ENCODE measurements at places on chromosomes 13 and 19.

GRCh38 chr19:1068009-1069001, 1.3 kb downstream of the ARHGAP45 start:
- DNase-seq = no peak

GRCh38 chr13:93286047-93286446, 59.4 kb downstream of the GPC6 start:
- no peak for DNase-seq

DNA sequence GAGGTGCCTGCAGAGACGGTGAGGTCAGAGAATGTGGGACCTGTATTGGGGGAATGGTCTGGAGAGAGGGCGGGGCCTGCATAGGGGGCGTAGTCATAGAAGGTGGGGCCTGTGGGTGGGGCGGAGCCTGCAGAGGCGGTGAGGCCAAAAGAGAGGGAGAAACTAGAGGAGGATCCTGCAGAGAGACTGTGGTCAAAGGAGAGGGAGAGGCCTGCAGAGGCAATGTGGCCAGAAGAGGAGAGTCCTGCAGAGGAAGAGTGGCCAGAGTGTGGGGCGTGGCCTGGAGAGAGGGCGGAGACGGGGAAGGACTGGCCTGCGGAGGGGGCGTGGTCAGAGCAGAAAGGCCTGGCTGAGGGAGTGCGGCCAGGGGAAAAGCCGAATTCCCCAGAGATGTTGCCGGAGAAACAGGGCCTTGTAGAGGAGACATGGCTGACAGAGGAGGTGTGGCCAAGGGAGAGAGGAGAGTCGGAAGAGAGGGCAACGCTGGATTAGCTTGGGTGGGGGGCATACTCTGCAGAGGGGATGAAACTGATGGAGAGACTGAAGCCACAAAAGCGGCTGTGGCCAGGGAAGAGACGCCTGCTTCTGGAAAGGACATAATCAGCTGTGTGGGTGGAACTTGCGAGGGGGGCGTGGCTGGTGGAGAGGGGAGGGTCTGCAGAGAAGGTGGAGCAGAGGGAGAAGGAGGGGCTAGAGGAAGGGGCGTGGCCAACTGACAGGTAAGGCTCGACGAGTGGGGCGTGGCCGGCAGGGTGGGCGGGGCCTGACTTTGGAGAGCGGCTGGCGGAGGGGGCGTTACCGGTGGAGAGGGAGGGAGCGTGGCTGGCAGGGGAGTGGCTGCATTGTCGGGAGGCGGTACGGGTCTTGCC, 2.5 kb downstream of the PRR36 start:
- peak; percentile 72 for DNase-seq

DNA sequence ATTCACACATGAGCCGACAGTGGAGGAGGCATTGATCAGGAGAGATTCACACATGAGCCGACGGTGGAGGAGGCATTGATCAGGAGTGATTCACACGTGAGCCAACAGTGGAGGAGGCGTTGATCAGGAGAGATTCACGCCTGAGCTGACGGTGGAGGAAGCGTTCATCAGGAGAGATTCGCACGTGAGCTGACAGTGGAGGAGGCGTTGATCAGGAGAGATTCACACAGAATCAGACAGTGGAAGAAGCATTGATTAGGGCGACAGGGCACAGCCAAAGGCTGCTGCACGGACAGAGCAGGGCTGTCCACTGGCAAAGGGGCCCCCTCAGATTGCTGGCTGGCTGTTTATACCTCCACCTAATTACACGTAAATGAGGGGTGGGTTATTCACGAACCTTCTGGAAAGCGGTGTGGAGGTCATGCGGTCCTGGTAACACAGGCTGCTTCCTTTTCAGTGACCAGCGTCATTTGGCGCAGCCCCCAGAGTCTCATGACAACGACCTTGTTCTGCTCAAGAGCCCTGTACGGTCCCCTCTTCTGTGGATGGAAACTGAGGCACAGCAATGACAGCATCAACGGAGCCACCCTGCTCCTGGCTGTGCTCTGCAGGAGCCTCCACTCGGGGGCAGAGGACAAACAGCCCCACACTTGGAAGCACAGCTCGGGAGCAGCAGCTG, 50.6 kb upstream of the GAS6 start:
- no peak for DNase-seq

DNA sequence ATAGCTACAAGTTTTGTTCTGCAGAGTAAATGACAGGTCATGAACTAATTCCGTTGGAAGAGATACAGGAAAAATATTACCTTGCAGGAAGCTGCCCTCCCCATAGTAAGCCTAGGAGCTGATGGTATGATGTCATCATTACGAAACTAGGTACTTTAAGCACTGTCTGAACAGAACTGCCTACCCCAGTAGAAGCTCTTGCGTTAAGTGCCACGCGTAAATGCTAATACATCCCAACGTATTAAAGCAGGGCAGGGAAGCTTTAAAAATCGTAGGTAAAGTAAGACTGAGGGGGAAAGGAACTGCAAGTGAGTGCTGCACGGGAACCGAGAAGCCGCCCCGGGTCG, 572 bp downstream of the UGGT2 start:
- DNase-seq = peak; percentile 4

Measured in NCI-H2107 (cell line).